ENCODE measurements at places on chromosomes 13 and 19. TPM values are rescaled to one million over a fixed set of nuclear protein-coding genes. Genes with fewer than 3 reads are reported as not detected.

ANO8 gene
- not detected for polyA plus RNA-seq

NECTIN2 gene
- polyA plus RNA-seq = not detected

TINCR gene
- not detected for polyA plus RNA-seq

ALKBH6 gene
- polyA plus RNA-seq = 15.7 TPM

GGN gene
- not detected for polyA plus RNA-seq

MBD3L2 gene
- polyA plus RNA-seq = not detected

CXCL17 gene
- 0.25 TPM for polyA plus RNA-seq

KLK14 gene
- polyA plus RNA-seq = not detected

CLEC17A gene
- 27.0 TPM for polyA plus RNA-seq

CEACAM8 gene
- not detected for polyA plus RNA-seq

TMEM145 gene
- not detected for polyA plus RNA-seq

GPR183 gene
- polyA plus RNA-seq = 494 TPM

TFPT gene
- 11.9 TPM for polyA plus RNA-seq

LILRA5 gene
- 0.59 TPM for polyA plus RNA-seq
